Fibroblast of skin of back (primary cell): ENCODE measurements at places on chromosomes 5 and 9.

DNA sequence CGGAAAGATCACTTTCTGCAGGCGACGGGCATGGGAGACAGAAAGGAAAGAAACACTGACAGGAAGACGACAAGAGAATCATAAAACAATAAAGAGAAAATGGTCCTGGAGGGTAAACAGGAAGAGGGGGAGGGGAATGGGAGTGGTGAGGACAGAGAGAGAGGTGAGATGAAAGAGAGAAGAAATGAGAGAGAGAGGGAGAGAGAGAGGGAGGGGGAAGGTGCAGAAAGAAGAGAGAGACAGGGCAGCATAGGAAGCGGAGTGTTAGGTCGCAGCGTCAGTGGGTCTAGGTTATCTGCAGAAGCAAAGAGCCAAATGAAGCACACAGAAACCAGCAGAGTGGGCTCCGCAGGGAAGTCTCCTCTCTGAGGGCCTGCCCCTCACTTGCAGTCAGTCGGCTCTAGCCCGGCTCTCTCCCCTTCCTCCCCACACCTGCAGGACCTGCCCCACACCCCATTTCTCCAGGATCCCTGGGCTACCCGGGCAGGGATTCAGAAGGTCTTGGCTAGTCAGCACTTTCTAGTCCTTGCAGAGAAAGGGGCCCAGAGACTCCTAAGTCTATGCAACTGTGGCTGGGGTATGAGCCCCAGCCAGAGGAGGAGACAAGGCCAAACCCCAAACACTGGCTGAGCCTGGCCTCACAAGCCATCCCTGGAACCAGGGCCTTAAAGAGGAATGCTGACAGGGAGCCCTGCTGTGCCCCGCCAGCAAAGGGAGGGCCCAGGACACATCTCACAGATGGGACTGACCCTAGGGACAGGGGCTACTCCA lies 29.7 kb upstream of the MEIKIN start:
- DNase-seq: no peak

DNA sequence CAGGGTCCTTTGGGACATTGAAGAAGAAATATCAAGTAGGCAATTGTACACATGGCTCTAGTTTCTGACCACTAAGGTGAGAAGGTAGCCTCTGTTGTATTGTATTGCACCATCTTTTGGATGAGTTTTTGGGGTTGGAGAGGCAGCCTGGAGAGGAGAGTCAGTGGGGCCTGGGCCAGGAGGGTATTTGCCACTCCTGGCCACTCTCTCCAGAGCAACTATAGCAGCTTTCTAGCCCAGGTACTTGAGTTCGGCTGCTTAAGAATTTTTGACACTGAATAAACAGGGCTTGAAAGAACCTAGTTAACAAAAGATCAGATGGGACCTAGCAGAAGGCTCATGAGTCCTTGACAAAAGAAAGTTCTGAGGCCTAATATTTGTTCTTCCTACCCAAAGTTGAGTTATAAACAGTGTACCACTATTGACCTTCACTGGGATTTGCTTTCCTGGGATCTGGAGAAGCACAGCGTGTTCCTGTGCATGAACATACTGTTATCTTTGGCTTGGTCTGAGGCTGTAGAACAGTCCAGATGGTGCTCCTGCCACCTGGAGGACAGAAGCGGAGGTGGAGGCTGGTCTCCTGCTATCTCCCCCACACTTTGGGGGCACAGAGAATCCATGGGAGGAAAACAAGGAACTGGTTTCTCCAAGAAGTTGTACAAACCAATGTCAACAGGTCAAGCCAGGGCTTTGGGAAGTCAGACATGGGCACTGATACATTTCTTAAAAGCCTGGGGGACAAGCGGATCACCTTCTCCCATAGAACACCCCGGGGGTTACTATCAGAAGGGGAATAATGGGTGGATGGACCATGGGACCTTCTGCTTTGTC lies 110.4 kb upstream of the LIFR start:
- DNase-seq: peak; percentile 30

GRCh38 chr5:134738963-134739661 lies 764 bp downstream of the CAMLG start:
- DNase-seq: peak; percentile 42

DNA sequence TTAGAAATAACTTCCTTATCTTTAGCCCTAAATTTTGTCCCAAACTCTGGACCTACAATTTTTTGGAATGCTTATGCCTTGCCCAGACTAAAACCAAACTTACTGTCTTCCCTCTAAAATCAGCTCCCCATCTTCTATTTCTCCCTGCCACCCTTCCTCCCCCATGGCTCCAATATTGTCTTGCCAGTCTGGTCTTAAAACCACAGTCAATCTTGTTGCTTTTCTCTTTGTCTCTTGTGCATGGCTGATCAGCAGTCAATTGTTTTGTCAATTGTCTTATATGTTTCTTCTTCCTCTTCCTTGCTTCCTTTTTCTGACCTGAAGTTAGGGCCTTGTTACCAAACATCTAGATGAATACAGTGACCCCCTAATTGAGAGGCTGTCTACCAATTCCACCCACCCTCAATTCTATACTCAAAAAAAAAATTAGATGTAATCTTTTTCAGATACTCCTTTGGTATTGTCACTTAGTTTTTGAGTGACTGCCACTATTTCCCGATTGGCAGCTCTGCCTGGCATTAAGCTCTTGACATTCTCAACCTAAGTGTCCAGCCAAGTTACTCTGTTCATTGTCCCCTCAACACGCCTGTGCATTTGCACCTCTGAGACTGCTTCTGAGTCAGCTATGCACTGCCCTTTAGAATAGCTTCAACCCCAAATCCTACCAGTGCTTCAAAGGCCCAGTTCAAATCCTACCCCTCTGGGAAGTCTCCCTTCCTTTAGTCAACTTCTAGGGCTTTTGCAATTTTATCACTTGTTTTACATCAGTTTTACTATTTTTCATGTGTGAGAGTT lies 2.5 kb downstream of the PDCD1LG2 start:
- no peak for DNase-seq

DNA sequence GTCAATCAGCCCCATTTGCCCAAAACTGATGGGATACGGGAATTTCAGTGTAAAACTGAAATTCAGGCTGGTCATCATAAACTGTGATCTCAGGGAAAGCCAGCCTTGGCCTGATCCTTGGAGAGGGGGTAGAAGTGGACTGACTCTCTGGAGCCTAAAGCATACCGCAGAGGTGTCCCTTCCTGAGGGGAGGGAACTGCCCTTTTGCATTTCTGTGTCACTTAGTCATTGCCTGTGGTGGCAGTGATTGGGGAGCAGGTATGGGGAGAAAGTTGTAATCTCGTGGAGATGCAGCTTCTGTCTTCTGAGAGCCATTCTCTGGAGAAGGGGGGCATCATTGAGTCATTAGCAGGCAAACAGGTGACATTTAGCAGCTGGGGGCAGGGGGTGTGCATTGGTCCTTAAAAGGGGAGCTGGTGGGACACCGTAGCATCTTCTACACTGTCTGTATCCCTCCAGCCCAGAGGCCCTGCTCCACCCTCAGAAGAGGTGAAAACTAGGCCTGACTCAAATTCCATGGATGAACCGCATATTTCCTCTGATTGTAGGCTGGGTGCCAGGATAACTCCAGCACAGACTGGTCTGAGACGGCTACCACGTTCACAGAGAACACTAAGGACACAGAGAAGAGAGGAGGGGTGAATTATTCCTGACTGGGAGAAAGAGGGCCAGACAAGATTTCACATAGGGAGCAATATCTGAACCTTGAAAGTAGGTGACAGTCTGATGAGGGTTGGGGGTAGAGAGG lies 143.3 kb downstream of the SEC61B start:
- peak; percentile 85 for DNase-seq

DNA sequence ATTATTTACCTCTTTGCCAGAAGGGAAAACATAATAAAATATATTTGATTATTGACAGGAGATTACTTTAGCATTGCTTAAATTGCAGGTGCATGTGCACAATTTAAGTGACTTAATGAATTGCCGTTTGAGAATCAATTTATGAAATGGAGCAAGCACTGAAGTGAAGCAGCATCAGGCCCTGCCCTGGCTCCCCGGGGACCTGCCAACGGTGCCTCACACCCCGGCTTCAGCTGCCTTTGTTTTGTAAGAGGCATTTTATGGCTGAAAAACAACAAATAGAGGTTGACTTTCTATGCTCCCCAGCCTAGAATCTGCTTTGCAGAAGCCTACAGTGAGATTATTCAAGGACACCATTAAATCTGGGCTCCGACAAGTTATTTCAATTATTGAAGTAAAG lies 359.1 kb upstream of the IRX4 start:
- no peak for DNase-seq

DNA sequence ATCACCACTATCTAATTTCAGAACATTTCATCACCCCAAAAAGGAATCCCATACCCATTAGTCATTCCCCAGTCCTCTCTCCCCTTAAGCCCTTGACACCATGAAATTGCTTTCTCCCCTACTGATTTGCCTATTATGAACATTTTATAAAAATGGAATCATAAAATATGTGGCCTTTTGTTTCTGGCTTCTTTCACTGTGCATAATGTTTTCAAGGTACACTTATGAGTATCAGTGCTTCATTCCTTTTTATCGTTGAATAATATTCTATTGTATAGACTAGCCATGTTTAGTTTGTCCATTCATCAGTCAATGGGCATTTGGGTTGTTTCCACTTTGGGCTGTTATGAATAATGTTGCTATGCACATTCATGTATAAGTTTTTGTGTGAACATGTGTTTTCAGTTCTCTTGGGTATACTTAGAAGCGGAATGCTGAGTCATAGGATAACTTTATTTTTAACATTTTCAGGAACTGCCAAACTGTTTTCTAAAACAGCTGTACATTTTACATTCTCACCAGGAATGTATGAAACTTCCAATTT lies 40.4 kb upstream of the FGF1 start:
- peak; percentile 97 for DNase-seq

DNA sequence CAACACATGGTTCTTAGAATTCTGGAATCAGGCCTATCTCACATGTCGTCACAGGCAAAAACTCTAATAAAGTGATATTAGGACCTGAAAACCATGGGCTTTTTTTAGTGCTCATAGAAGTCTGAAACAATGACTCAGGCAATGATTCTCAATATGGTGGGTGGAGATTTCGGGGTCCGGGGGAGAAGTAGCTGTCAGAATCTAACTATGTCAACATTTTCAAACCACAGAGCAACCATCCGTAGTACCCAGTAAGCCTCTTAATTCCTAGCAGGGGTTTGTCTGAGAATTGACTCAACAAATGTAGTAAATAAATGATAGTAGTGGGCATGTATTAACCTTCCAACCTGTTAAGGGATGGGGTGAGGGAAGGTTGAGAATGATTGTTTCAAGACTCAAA lies 2.6 kb downstream of the AMACR start:
- DNase-seq: no peak

DNA sequence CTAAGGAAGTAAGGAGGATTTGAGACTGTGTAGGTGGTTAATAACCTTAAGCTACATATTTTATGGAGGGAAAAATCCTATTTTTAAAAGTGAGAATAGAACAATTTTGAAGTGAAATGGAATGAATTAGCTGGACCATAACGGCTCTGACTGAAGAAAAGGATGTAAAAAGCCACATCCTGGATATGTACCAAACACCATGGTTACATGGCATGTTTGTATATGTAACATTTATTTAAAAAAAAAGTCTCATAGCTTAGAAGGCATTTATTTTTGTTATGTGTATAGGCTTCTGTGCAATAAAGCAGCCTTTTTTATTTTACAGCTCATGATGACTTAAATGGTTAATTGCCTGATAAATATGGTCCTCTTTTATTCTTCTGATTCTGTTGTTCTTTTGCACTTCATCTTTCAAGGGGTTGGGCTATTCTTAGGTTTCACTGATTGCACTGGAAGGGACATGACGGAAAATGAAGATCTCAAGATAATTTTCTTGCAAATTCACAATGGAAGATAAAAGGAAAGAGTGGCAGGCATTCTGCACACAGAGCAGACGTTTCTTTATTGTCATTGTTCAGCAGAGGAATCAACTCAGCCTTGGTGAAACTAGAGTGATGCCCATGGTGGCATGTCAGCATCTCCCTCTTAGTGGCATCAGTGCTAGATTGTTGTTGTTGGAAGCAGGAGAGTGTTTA lies 63.1 kb downstream of the DOCK8 start:
- DNase-seq: no peak

GRCh38 chr5:109718632-109719031 lies 28.9 kb downstream of the MAN2A1 start:
- DNase-seq: no peak

GRCh38 chr9:72955571-72955970 lies 2.7 kb upstream of the ALDH1A1 start:
- no peak for DNase-seq

GRCh38 chr9:114364134-114365041 lies 23.4 kb downstream of the AKNA start:
- DNase-seq: peak; percentile 57

- peak; percentile 12 for DNase-seq
Measured at GRCh38 chr9:132049323-132049882, 30.3 kb downstream of the MED27 start.

DNA sequence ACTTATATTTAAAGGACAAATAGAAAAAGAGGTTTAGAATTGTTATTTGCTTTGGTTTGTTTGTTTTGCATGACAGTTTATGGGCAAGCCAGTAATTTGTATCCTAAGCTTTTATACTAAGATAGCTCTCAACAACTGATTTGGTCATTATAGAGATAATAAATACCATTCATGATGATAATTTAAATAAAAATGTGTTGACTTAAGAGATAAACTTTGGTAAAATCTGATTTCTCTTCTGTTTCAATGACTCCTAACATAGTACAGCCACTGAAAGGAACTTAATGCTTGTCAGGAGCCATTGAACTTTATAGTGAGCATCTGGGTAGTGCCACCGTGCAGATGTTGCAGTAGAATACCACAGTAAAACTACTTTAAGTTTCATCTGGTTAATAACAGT lies 160.7 kb upstream of the ACOT12 start:
- no peak for DNase-seq

DNA sequence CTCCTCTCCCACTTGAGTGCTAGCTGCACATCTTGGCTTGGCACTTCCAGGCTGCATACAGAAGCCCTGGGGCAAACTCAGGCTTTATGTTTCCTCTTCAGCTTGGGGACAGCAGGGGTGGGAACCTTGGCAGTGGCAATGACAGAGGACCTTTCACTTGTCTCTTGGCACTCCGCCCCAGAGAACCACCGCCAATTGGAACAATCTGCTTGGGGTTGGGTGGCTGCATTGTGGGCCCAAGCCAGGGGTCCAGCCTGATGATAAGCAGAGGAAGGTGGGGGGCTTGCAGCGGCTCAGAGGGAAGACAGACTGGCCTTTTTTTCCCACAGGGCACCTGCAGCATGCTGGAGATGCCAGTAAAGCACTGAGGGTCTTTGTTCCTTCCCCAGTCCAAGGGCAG lies 179.0 kb upstream of the NMUR2 start:
- DNase-seq: no peak

DNA sequence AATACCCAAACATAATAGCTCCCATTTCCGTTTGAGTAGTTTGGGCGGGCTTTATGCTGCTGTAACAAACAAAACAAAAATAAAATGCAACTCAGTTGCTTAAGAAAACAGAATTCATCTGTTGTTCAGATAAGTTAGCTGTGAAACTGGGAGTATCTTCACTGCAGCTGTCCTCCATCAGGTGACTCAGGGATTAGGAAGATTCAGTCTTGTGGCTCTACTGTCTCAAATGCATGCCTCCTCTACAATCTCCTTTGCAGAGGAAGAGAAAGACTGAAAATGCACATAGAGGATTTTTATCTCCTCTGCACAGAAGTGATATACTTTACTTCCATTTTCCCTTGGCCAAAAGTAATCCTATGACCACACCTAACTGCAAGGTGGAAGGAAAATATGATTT lies 883.7 kb downstream of the PTPRD start:
- no peak for DNase-seq
